ENCODE measurements at places on chromosomes 11 and 22.

DNA sequence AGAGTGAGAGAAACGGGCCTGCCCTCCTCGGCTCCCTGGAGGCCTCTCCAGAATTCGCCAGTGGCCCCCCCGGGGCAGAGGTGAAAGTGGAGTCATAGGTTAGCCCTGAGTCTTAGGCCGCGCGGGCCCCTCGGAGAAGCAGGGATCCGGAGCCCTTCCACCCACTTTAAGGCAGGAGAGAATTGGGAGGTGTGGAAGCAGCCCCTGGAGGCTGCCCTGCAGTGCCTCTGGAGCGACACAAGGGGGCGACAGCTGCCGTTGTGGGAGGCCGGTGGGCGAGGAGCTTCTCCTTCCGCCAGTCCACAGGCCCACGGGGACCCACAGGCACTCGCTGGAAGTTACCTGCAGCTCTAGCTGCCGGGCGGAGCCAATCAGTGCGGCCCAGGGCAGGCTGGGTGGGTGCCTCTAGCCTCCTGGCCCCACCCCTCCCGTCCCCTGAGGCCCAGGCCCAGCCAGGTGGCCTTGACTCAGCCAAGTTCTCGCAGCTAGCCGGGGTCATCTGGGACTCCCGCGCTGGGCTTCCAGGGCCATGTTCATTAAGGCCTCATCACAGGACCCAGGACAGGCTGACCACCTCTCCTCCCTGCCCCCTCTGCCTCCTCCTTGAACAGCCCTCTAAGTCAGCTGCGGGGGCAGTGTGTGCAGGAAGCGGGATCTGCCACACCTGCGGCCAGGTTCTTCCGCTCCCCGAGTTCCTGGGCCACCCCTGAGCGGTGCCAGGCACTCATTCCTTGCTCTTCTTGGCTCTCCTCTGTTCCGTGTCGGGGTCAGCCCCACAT, 5.0 kb downstream of the DGKZ start:
- DNase-seq = peak; percentile 38

DNA sequence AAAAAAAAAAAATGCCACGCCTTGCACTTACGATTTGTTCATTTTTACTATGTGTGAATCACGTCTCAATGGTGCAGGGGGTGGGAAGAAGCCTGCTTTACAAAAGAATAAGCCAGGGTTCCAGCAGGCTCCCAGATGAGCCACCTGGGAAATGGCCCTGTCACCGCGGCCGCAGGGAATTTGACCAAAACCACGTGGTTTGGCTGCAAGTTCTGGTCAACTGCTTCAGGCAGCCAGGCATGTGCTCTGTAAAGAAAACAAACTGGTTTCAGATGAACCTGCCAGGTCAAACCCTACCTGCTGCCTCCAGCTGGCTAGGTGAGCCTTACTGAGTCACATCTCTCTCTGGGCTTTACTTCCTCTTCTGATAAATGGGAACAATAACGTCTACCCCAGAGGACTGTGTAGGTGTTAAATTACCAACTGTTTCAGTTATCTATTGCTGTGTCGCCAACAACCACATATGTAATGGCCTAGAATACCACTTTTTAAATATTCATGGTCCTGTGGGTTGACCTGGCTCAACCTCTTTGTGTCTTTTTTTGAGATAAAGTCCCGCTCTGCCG, 30.5 kb upstream of the GCAT start:
- peak; percentile 74 for DNase-seq

DNA sequence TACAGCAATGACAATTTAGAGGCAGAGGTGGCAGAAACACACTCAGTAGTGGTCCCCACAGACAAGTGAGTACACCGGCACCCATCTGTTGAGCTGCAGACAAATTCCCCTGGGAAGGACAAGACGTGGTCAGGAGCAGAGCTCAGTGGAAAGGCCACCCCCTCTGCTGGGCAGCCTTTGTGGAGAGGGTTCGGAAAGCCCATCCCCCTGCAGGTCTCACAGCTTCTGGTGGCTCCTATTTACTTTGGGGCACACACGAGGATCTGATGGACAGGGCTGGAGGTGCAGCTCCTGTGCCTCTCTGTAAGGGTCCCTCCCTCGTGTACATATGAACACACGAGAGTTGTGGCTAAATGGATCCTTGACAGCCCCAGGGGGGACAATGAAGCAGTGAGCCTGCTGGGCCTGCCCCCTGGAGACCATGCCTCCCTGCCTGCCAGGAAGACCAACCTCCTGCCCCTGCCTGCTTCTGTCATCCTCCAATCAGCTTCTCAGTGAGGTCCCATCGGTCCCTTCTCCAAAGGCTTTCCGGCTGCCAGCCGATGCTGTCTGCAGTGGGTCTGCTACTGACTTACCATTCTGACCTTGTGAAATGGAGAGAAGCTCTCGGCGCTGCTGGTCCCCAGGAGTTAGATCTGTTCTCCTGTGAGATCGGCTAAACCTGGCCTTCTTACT, 161.5 kb downstream of the CACNA1I start:
- no peak for DNase-seq

- no peak for DNase-seq
Measured at GRCh38 chr11:66324664-66325063, 7.8 kb upstream of the CD248 start.

DNA sequence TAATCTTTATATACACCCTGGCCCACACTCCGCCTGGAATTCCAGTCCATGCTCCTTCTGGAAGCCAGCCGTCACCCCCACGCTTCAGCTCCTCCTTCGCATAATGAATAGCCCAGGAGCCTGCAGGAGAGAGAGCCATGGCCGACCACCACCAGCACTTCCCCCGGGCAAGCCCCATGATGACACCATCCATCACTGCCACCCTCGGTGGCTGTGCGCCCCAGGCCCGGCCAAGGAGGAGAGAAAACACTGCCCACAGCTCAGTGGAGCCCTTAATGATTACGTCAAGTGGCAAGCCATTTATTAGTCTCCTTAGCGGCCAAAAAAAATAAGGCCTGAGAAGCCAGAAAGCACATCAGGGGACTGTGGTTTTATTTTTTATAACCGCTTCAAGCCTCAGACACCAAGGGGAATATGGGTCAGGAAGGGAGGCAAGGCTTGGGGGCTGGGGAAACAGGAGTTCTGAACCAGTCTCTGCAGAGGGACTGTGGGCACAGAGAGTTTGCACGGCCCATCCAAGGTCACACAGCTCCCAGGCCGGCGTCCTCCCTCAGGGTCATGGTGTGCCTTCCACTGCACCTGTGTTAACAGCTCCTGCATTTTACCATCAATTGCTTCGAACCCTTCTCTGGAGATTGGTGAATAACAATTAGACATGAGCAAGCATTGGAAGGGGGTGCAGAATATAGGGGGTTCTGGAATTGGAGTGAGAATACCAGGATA, 134.3 kb downstream of the MN1 start:
- DNase-seq = peak; percentile 51

DNA sequence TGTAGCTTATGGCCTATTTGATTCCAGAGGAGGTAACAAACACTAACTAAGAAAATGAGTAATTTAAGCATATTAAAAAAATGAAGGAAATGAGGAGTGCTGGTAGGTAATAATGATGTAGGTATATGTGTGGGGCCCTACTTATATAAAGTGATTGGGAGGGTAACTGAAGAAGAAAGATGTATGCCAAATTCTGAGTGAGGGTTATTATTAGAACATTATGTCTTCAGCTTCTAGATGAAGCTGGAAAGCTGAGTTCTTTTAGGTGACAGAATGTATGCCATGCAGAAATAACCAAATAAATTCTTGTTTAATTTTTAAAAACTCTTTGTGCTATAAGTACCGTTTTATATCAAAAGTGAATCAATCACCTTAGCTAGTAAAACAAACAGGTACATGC, 479.6 kb upstream of the TENM4 start:
- DNase-seq = no peak

- no peak for DNase-seq
Measured at GRCh38 chr11:64447831-64448598, 89.1 kb downstream of the RPS6KA4 start.

- no peak for DNase-seq
Measured at GRCh38 chr22:41360126-41360525, 21.6 kb upstream of the TEF start.

DNA sequence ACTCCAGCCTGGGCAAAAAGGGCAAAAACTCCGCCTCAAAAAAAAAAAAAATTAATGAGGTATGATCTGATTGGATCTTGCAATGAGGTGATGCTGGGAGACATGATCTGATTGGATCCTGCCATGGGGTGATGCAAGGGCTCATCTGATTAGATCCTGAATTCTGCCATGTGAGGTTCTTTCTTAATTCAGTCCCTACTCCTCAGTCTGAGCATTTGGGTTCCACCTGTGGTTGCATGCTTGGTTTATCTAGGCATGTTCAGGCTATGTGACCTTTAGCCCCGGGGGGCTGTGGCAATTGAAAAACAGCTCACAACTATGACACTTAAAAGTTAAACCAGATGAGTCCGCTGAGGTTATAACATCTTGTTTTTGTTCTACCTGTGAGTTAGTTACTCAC, 4.8 kb upstream of the TRIM6 start:
- no peak for DNase-seq

DNA sequence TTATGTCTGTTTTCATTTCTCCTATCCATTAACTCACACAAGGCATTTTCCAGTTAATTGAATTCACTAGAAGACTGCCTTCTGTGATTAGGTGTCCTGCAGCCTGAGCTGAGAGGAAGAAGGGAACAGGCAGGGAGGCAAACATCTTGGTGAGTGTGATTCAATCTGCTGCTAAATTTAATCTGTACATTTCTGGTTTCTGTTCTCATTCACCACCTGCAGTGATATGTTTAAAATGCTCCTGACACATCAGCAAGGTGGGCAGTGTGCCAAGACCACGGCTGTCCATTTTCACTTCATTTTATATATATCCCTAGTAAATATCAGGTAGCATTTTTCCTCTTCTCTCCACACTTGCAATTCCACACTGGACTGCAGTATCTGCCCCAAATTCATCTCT, 416.5 kb downstream of the TMEM135 start:
- DNase-seq = no peak

GRCh38 chr22:49154433-49154832, 673.2 kb downstream of the BRD1 start:
- no peak for DNase-seq

DNA sequence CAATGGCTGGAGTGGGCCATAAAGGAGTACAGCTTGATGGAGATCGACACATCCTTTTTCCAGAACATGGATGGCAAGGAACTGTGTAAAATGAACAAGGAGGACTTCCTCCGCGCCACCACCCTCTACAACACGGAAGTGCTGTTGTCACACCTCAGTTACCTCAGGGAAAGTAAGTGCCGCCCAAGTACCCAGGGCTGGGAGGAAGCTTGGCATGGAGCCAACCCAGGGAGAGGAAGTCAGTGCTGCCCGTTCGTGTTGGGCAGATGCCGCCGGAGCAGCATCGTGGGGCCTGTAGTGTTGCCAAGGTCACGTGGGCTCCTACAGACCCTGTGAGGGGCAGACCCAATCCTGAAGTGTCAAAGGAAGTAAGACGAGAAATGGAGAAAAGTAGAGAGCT, 78.9 kb downstream of the FLI1 start:
- DNase-seq = no peak

- DNase-seq = no peak
Measured at GRCh38 chr11:69874178-69874983, 55.2 kb upstream of the FGF3 start.

DNA sequence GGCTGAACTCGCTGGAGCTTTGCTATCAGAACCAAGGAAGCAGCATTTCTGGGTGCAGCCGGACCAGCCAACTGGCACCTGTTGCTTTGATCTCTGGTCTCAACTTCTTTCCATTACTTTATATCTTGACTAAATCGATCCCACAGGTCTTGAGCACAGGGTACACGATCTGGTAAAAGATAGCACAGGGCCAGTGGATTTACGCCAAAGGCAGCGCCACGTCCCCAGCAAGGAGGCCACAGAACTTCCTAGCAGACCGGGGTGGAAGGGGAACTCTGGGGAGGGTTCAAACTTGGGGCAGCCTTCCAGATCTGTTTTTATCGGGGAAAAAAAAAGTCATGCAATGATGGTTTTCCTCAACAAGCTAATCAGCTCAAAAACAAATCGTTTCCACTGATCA, 14.0 kb downstream of the VPS37C start:
- no peak for DNase-seq

DNA sequence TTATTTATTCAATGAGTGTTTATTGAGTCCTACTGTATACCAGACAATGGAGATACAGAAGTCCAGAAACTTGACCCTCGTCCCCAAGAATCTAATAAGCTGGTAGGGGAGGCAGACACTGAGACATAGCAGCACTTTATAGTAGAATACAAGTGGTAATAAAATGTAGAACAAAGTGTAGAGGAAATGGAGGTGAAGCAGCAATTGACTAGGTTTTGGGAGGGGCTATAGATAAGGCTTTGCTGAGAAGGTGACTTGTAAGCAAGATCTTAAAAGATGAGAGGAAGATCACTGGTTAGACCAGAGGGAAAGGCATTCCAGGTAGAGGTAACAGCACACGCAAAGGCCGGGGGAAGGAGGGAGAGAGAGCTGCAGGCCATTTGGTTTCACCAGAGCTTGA, 57.3 kb downstream of the ZBTB16 start:
- no peak for DNase-seq

DNA sequence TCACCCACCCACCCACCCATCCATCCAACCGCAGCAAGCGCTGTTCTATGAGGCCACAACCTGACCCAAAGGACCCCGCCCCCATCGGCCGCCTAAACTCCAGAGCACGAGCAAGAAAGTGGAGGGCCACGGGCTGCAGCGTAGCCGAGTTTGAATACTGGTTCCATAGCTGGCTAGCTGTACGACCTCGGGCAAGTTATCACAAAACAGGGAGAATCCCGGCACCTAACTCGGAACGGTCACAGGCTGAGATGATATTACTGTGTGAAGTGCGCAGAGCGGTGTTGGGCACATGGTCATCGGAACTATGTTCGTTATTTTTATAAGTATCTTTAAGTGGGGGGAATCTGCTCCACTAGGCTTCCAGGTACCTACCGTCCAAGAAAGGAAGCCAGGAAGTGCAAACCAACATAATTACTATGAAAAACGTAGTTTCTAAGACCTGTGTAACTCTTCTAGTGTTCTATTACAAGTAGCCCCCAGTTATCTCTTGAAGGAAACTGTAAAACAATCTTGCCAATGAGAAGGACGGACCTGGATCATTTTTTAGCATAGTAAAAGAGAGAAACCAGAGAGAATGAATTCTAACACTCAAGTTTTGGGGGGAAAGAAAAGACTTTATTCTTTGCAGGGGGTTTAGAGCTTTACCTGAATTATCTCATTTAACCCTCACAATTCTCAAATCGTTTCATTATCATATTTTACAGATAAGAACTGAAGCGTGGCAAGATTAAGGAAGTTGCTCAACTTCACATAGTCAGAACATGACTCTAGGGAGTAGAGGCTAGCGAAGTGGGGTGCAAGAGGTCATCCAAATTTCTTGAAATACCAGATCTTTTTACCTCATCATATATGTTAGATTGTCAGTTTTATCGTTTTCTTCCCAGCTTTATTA, 663 bp upstream of the BUD13 start:
- DNase-seq = no peak

DNA sequence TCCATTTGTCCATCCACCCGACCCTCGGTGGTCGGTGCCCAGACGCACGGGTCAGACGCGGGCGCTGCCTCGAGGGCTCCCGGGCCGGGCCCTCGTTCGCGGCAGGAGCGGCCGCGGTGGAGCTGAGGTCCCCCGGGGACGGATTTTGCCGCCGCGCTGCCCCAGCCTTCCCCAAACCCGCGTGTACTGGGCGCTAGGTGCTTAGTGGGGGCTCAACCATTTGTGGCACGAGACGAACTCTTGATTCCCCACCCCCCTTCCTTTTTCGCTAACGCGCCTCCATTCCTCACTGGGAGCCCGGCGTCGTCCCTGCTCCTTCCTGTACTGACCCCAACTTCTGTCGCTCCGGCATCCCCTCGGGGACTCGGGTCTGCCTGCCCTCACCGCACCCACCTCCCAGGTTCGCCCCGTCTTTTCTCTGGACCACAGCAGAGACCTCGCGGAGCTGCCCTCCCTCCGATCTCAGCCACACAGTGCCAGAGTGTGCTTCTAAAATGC, 789 bp upstream of the CBX7 start:
- DNase-seq = no peak

- no peak for DNase-seq
Measured at GRCh38 chr11:58596621-58597020, 17.8 kb downstream of the ZFP91 start.

All from HAP-1 (cell line).